ENCODE measurements at places on chromosomes 3 and 15. TPM values are rescaled to one million over a fixed set of nuclear protein-coding genes. Genes with fewer than 3 reads are reported as not detected.

The CHRFAM7A gene
- total RNA-seq, result 10.2 TPM

The DPPA2 gene
- total RNA-seq, result under 0.01 TPM

The TPRG1 gene
- total RNA-seq, result under 0.01 TPM

The TNIK gene
- total RNA-seq, result 7.3 TPM

The ALS2CL gene
- 2.4 TPM for total RNA-seq

The KBTBD12 gene
- total RNA-seq, result 0.27 TPM

The SGO1 gene
- total RNA-seq, result 0.81 TPM

The ABHD10 gene
- total RNA-seq, result 29.6 TPM

The NRROS gene
- 118 TPM for total RNA-seq

The NR2F2 gene
- total RNA-seq, result not detected

The DISP2 gene
- 0.54 TPM for total RNA-seq

The CCR2 gene
- total RNA-seq, result 0.81 TPM

The CLDN11 gene
- total RNA-seq, result not detected

The EPHB3 gene
- total RNA-seq, result 0.54 TPM

The TIGIT gene
- total RNA-seq, result not detected

The ARGFX gene
- not detected for total RNA-seq

The GOLGA8A gene
- 21.8 TPM for total RNA-seq

The TATDN2 gene
- 14.0 TPM for total RNA-seq

The GRK7 gene
- total RNA-seq, result not detected

The RTP1 gene
- not detected for total RNA-seq

The SLCO3A1 gene
- total RNA-seq, result 17.2 TPM

The TGM5 gene
- total RNA-seq, result under 0.01 TPM

The ARPP21 gene
- 0.54 TPM for total RNA-seq

The MAN2C1 gene
- 222 TPM for total RNA-seq

The TRIM42 gene
- total RNA-seq, result not detected

Measured in hematopoietic multipotent progenitor cell (in vitro differentiated cells).